ENCODE measurements at places on chromosomes 13 and 19. TPM values are rescaled to one million over a fixed set of nuclear protein-coding genes. Genes with fewer than 3 reads are reported as not detected.

DNA sequence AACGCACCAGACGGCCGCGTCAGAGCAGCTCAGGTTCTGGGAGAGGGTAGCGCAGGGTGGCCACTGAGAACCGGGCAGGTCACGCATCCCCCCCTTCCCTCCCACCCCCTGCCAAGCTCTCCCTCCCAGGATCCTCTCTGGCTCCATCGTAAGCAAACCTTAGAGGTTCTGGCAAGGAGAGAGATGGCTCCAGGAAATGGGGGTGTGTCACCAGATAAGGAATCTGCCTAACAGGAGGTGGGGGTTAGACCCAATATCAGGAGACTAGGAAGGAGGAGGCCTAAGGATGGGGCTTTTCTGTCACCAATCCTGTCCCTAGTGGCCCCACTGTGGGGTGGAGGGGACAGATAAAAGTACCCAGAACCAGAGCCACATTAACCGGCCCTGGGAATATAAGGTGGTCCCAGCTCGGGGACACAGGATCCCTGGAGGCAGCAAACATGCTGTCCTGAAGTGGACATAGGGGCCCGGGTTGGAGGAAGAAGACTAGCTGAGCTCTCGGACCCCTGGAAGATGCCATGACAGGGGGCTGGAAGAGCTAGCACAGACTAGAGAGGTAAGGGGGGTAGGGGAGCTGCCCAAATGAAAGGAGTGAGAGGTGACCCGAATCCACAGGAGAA is 1.9 kb downstream of the PPP1R12C start:
- peaks cover 61% of the 10 kb centered on the region for H3K4me1 ChIP-seq
- peak overlapping the region; percentile 99 for H3K27ac ChIP-seq
- DNase-seq = peak; percentile 68
- H3K36me3 ChIP-seq = peaks cover 14% of the 10 kb centered on the region
- H3K27me3 ChIP-seq = no peaks in the 10 kb centered on the region
- H3K4me3 ChIP-seq = peak overlapping the region; percentile 90

ELSPBP1 gene
- not detected for total RNA-seq

DNA sequence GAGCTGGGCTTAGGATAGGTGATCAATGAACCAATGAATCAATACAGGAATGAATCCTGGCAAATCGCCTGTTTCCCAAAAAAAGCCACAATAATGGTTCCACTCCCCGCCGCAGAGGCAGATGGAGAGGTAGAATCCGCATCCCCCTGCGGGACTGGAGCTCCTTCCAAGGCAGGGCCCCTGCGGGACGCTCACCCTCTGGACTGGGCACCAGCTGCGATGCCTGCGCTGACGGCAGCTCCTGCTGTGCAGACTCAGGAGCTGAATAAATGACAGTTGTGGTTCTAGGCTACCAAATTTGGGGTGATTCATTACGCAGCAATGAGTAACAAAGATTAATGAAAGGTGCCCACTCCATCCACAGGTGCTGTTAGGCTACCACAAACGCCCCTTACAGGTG is 8.8 kb upstream of the CDC34 start:
- H3K27ac ChIP-seq = no peak overlapping the region
- no peak for DNase-seq
- no peak overlapping the region for H3K4me3 ChIP-seq
- no peaks in the 10 kb centered on the region for H3K36me3 ChIP-seq
- no peaks in the 10 kb centered on the region for H3K4me1 ChIP-seq

DNA sequence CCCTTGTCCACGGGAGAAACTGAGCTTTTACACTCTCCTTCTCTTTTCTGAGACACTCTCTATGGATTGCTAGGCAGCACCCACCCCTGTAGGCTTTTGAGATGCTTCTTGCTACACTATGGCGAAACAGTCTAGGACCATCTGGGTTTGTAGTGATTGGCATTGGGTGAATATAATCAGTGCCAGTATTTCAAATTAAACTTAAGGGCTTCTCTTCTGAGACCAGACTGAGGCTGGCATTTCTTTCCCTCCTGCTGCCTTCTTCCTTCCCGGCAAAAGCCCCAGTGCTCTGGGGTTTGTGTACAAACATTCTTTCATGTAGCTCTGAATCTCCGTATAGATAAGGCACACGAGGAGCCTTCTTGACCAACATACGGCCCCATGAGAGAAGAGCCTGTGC is 276.7 kb downstream of the SLC7A1 start:
- no peak for DNase-seq
- H3K36me3 ChIP-seq = no peaks in the 10 kb centered on the region
- H3K4me3 ChIP-seq = no peak overlapping the region
- no peaks in the 10 kb centered on the region for H3K27me3 ChIP-seq

DNA sequence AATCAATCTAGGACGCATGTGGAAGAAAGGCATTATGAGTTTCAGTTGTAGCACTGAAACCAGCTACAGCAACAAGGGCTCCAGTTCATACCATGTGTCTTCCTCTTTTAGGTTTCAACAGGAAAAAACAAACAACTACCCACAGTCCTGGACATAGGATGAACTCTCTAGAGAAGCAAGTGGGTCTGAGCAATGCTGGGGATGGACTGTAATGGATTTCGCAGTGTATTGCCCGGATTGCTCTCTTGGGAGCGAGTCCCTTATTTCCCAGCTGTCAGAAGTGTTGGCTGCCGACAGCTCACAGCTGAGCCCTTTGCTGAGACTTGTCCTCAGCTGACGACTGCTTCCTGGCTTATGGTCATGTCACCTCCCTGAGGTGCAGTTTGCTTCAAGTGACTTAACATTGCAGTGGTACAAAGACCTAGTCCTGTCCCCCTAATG is 12.1 kb upstream of the MYCBP2 start:
- no peaks in the 10 kb centered on the region for H3K36me3 ChIP-seq
- H3K4me1 ChIP-seq = no peaks in the 10 kb centered on the region
- no peak overlapping the region for H3K27ac ChIP-seq
- H3K4me3 ChIP-seq = no peak overlapping the region
- no peaks in the 10 kb centered on the region for H3K27me3 ChIP-seq
- no peak for DNase-seq

All from heart left ventricle (tissue), 16 donors.